ENCODE measurements at places on chromosomes 1 and 21. TPM values are rescaled to one million over a fixed set of nuclear protein-coding genes. Genes with fewer than 3 reads are reported as not detected.

GRCh38 chr1:76144247-76144646 is 69.7 kb downstream of the ST6GALNAC3 start:
- ATAC-seq = no peak

The RAP1GAP gene
- 6.6 TPM for total RNA-seq

The TMEM52 gene
- total RNA-seq = 7.1 TPM

The TEDDM1 gene
- total RNA-seq = 0.27 TPM

DNA sequence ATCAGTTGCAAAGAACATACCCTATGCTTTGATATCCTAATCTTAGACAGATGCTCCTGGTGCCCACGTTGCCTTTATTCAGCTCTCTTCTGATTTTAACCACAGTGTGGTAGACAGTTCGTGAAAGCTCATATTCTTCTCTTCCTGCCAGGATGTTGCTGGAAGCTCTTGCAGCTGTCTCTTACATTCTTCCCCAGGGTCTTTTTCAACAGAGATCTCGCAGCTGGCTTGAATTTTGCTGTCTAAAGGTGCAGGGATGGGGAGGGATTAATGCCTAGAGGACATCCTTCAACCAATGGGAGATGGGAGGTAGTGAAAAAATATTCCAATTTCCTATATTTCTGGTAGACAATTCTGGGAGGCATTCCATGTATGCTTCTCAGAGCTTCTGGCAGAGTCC is 150.0 kb upstream of the APP start:
- no peak for ATAC-seq

The ILDR2 gene
- total RNA-seq = 0.23 TPM

The BTF3L4 gene
- 98.7 TPM for total RNA-seq

DNA sequence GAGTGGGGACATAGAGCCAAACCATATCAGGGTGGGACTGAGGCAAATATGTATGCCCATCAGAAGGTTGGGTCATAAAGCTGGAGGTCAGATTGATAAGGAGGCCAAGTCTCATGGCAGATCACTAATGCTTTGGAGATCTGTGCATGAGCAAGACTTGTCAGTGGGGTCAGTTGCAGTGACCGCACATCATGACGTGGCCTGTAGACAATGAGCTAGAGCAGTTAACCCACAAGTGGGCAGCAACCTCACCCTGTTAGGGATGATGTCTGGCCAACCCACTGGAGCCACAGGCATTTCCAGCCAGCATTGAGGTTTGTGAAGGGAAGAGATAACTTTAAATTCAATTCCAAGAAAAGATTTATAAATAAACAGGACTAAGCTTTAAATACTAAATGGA is 66.7 kb downstream of the XCL1 start:
- ATAC-seq = no peak

- no peak for ATAC-seq
Observed at GRCh38 chr1:228045405-228045804, 37.1 kb upstream of the ARF1 start.

DNA sequence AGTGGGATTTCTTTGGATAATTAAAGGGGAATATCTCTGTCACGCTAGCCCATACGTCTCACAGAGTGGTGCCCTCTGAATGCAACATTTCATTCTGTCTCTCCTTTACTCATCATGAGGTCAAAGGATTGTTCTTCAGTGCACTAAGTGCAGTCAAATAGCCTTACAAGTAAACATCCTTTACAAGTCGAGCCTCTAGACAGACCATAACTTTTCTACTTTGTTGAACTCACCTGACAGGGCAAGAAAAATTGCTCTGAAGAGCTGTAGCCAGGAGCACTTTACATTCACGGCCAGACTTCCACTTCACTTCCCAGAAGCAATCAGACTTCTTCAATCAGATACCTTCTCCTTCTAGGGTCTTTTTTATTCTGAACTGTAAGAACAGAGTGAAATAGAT is 768.0 kb upstream of the TMPRSS15 start:
- ATAC-seq = no peak

The NTRK1 gene
- 0.27 TPM for total RNA-seq

DNA sequence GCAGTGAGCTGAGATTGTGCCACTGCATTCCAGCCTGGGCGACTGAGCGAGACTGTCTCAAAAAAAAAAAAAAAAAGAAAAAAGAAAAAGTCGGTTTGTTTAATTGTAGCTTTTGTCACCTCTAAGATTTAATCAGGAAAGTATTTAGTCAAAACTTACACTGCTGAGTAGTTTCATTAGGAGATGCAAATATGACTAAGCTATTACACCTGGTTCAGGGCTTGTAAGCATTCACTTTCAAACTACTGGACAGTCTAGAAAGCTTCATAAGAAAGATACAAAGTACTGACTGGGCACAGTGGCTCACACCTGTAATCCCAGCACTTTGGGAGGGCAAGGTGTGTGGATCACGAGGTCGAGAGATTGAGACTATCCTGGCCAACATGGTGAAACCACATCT is 75.9 kb upstream of the CACYBP start:
- no peak for ATAC-seq

GRCh38 chr1:190738317-190738716 is 260.7 kb upstream of the BRINP3 start:
- ATAC-seq = no peak

- no peak for ATAC-seq
Observed at GRCh38 chr1:166036092-166036491, 130.7 kb downstream of the FAM78B start.

The KDF1 gene
- total RNA-seq = 0.33 TPM

DNA sequence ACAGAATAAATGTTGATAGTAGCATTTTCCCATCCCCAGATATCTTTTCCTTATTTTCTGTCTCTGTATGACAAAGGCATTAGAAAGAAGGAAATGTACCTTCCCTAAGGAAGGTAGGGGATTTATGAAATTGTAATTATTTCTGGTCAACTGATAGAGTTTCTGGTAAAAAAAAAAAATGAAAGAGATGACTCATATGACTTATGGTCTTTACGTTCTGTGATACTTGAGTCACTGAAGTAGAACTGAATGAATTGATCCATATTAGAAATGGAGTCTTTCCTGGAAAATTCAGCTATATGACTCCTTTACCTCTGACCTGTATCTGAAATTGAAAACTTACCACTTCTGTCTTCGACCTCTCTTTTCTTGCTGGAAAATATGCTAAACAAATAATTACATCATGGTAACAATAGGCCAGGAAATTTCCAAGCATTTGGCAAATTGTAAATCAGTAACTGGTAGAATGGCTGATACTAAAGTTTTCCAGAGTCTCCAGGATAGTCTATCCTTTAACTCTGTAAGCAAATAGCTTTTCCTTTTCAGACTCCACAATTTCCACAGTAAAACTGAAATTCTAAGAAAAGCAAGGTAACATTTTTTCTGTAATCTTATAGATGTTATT is 364.3 kb upstream of the PTBP2 start:
- ATAC-seq = peak; percentile 71

DNA sequence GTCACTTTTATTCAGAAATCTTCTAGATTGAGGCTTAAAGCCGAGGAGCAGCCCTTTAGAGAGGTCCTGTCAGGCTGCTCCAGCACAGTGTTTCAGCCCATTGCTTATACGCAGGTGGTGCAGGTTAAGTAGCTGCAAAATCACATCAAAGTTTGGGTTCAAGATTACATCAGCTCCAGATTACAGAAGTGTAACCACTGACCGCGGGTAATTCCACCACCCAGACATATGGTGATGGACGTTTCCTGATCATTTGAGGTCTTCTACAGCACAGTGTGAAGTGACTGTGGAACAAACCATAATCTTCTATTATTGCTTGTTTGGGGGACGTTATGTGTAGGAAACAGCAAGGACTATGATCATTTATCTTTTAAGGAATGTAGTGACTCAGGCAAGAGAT is 11.8 kb downstream of the C1orf115 start:
- ATAC-seq = no peak

GRCh38 chr1:162930976-162931560 is 70.1 kb upstream of the CCDC190 start:
- ATAC-seq = no peak

All from motor neuron (in vitro differentiated cells).